Cerebellum (tissue), 4 donors: ENCODE measurements at places on chromosomes 13 and 19.

DNA sequence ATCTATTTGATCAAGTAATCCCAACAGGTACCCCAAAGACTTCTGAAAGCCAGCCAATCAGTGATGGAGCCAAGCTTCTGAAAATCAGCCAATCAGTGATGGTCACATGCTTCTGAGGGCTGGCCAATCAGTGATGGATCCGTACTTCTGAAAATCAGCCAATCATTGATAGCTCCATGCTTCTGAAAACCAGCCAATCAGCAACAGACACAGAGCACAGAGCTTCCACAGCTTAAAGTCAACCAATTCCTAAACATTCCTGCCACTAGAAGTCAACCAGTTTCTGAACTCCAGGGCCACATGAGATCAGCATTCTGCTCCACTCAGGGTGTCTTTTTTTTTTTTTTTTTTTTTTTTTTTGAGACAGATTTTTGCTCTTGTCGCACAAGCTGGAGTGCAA is 8.2 kb upstream of the HSD17B14 start:
- DNase-seq = no peak

DNA sequence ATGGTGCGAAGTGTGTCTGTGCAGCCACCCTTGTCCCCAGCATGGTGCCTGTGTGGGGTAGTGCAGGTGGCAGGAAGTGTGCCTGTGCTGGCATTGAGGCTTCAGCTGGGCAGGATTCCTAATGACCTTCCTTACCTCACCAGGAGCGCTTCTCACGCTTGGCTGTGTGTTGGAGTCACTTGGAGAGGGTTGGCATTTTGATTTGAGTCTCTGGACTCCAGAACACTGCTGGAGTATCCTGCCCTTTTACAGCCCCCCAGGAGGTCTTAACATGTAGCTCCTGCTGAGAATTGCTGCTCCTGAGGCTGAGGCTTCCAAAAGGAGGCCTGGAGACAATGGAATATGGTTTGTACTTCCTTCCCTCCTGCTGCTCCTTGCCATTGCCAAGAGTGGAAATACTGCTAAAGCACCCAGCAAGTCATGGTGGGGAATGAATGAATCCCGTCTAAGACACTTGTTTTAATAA is 87.1 kb downstream of the ARHGEF7 start:
- peak; percentile 73 for DNase-seq

DNA sequence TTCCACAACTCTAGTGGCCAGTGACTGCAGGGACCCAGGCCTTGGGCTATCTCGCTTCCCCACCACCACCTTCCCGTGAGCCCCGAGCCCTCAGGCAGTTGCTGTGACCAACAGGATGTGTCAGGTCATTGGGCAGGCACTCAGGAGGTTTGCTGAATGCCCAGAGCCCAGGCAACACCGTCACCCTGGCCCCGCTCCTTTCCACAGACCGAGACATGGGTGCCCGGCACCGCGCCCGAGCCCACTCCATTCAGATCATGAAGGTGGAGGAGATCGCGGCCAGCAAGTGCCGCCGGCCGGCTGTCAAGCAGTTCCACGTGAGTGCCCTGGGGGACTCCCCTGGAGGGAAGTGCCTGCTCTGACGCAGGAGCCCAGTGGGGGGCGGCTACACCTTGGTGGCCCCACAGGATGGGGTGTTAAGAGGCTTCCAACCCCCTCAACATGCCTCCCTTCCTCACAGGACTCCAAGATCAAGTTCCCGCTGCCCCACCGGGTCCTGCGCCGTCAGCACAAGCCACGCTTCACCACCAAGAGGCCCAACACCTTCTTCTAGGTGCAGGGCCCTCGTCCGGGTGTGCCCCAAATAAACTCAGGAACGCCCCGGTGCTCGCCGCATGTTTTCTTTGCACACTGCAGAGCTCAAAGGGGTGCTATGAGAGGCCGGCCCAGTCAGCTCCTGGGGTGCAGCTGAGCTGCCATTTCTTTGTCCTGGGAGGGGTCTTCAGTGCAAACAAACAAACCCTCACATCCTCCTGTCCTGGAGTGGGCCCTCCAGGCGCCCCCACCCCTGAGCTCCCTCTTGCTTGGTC is 3.2 kb downstream of the RPL18A start:
- no peak for DNase-seq

- DNase-seq = no peak
Measured at GRCh38 chr19:46821512-46822409, 28.9 kb downstream of the AP2S1 start.

DNA sequence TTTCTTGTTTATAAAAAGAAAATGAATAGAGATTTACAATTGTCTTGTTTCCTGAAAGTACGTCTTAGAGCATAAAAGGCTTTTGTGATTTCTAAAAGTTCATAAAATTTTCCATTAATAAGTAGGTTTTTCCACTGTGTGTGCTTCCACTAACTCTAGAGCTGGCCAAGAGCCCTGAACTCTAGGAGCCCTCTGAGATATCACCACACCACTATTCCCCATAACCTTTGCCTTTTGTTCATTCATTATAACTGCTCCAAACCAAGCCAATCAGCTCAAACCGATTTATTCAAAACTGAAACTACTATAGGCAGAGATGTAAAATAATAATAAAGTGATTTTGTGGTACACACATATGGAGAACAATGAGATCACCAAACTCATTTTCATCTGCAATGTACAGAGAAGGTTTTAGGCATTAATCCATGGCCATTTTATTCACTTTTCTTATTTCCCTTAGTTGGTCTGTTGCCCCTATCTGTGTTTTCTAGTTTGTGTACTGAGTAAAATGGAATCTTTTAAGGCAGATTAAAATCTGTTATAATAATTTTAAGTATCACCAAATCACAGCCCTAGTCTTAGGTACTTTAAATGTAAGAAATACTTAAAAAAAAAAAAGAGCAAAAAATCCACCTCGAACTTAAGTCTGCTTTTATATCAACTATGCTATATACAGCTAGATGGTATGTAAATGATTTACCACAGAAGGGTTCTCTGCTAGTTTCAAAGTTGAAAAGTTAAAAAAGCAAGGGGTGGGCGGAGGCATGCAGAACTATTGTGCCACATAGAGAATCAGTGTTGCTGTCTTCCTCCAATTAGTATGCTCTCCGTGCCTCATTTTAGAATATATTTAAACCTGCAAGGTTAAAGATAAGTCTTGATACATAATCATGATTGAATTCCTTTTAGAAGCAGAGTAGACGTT is 311.3 kb downstream of the KLF12 start:
- DNase-seq = no peak

DNA sequence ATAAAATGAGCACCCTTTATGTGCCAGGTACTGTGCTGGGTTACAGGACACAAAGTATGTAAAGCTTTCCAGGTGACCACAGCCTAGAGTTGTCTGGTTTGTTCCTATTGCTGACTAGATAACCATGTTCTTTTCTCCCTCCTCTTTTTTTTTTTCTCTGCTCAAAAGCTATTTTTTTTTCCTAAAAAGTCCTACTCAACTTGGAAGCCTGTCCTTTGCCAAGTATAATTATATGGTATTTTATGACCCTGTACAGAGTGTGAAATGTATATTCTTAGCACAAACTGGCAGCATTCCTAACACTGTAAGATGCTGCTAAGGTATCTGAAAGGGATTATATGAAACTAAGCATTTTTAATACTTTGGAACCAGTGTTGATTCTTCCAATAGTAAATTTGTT is 171.0 kb downstream of the GPC6 start:
- no peak for DNase-seq

GRCh38 chr13:44768239-44768638 is 192.1 kb upstream of the TSC22D1 start:
- DNase-seq = no peak

- DNase-seq = no peak
Measured at GRCh38 chr13:99339736-99340397, 32.7 kb upstream of the GPR183 start.

GRCh38 chr19:13022859-13023636 is 27.8 kb downstream of the NFIX start:
- DNase-seq = peak; percentile 92

- DNase-seq = no peak
Measured at GRCh38 chr19:10384580-10384979, 4.2 kb upstream of the TYK2 start.

DNA sequence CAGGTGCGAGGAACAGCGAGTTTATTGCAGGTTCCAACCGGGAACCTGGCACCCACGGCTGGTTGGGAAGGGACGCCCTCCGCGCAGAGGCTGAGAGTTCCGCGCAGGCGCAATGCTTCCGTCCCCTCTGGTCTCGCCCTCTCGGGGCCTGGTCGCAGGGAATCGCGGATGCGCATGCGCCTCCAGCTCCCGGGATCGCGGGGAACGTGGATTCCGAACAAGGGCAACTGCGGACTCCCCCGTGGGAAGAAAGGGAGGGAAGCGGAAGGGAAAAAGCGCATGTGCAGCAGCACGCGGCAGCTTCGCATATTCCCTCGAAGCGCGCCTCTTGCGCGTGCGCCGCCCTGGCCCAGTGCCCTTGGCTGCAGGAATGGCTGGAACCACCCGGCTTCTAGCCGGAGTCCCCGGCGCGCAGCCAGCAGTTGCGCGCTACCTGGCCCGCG is 1.1 kb downstream of the TSSK6 start:
- DNase-seq = peak; percentile 81

DNA sequence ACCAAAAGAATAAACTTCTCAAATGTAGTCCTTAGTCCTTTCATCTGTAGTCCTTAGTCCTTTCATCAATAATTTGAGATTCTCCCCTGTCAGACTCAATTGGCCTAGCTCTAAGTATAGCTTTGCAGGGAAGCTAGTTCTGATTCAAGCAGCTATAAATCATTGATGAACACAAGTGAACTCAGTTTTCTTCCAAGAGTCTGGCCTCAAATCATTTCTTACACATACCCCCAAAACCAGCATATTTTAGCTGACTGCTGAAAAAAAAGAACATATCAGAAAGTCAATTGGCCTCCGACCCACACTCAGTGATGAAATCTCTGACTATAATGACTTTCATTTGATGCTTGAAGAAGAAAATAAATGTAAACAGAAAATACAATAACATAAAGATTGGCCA is 64.9 kb downstream of the TNFSF11 start:
- no peak for DNase-seq

DNA sequence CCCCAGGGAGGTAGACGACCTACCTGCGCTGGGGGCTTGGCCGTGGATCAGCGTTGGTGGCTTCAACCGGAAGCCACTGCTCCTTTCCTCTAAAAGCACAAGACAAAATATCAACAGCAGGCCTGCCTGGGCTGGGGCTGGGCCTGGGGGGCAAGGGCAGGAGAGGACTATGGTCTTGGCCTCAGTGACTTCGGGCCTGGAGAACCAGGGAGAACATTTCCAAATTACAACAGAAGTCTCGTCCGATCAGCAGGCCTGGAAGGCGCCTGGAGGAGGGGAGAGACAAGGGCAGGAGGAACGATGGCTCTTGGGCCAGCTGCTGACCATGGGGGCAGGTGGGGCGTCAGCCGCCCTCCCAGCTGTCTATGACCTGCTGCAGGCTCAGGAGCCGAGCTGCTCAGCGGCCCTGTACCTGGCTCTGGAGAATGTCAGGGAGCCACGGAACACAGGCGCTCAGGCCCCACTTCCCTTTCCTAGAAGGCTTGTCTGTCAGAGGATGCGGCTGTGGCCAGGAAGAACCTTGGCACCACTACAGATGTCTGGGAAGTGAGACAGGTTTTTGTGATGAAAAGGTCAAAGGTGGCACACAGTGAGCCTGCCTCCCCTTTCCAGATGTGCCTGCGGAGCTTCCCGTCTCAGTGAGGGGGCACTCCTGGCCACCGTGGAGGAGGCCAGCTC is 19.5 kb downstream of the CAPS start:
- no peak for DNase-seq

- no peak for DNase-seq
Measured at GRCh38 chr13:26133286-26133685, 81.5 kb upstream of the SHISA2 start.

DNA sequence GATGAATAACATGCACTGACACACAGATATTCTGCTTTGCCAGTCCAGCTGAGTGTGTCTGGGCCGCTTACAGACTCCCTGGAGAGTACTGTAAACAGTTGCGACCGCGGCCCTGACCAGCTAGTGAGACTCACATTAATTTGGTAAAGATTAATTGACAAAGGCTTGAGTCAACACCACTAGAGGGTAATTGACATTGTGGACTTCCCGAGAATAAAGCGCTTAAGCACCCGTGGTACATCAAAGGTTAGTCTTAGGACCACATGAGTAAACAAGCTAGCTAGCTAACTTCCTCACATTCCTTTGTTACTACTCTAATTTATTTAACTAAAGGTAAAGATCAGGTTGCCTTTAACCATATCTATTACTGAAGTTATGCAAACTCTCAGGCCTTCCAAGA is 624.4 kb upstream of the ARGLU1 start:
- no peak for DNase-seq

GRCh38 chr13:73722120-73722519 is 412.1 kb downstream of the KLF12 start:
- no peak for DNase-seq

GRCh38 chr13:73833325-73834070 is 300.7 kb downstream of the KLF12 start:
- DNase-seq = no peak

GRCh38 chr13:100547791-100548201 is 40.8 kb downstream of the GGACT start:
- peak; percentile 75 for DNase-seq

DNA sequence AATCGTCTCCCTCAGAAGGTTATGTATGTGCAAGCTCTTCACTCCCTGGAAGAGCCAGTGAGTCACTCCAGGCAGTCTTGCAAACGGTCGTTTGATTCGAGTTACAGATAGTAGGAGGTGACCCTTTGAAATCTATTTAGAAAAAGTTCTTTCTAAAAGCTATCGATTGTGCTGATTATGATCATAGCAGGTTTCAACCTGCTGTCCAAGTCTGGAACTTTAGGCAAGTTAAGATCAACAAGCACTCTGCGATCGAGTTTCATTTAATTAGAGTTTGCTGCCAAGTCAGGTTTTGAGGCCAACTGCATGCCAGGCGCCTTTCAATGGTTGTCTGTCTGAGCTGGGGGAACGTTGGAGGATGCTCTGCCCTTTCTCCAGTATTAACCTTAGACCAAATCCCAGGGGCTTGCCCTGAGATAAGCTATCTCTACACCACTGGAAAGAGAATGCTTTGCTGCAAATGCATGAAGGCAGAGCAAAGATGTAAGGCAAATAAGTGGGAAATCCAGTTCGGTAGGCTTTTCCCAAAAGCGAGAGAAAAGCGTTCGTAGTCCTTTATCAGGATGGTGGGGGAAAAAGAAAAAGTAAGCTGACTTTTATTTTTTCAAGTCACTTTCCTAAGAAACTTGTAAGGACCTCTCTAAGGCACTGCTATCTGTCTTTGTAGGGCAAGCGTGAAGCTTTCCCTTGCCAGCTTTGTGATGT is 287.5 kb downstream of the ATP8A2 start:
- DNase-seq = no peak

- no peak for DNase-seq
Measured at GRCh38 chr19:14391156-14391821, 10.0 kb downstream of the ADGRE5 start.
